Iris pigment epithelial cell (primary cell): ENCODE measurements at places on chromosomes 7 and 10.

DNA sequence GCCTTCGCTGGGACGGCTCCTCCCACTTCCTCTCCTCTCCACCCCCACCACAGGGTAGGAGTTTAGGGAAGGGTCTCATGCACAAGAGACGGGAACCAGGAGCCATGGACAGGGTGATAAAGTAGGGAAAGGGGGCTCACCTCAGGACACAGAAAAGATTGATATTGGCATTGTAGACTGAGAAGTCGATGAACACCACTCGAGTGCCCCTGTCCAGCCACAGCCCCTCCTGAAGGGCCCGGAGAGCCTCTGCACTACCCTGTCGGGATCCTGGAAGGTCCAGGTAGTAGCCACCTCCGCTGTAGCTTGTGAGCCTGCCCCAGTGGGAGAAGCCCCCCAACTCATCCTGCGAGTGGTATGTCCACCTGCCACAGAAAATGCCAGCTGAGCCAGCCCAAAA is 10.8 kb upstream of the BLOC1S2 start:
- no peak for DNase-seq

DNA sequence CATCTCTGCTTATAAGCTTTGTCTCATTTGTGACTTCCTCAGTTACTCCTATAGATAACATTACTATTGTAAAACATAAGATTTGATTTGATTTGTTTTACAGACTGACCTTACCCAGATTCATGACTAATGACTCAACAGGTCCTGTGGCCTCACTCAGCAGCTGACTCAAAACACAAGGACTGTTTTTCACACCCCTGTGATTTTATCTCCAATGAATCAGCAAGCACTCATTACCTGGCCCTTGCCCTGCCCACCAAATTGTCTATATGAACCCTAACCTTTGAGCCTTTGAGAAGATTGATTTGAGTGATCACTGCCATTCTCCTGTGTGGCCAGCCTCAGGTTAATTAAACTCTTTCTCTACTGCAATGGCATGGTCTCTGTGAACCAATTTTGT is 1064.6 kb upstream of the LRRTM3 start:
- peak; percentile 22 for DNase-seq

- DNase-seq: peak; percentile 80
Observed at GRCh38 chr7:55018361-55019190, at the start of gene EGFR. EGFR (plus strand) TSS chr7:55019017; CDS start chr7:55019278, 261 bp downstream.

DNA sequence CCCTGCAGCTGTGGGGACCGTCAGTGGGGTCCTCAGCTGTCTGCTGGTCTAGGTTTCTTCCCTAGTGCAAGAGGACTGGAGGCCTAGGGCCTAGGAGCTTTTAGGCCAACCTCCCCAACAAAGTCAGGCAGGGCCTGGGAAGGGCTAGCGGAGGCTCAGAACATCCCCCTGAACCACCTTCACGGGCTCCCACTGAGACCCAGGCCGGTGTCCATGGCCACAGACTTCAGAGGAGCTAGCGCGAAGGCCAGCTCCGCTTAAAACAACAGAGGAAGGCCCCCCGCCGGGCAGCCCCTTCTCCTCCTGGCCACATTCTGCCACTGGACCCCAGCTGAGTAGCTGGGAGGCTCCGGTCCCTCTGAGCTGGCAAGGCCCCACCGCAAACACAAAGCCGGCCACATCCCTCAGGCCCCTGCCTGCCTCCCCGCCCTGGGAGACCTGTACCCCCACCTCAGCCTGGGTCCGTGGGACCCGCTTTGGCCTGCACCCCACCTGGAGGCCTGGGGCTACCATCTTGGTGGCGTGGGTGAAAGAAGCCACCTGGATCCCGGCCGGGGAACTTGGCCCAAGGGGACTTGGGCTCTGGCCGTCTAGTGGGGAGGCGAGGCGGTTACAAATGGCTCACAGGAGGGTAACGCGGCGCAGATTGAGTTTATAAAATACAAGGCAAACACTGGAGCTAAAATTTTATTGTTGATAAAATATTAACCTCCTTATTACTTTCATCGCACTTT is 5.4 kb upstream of the UNCX start:
- DNase-seq: no peak

DNA sequence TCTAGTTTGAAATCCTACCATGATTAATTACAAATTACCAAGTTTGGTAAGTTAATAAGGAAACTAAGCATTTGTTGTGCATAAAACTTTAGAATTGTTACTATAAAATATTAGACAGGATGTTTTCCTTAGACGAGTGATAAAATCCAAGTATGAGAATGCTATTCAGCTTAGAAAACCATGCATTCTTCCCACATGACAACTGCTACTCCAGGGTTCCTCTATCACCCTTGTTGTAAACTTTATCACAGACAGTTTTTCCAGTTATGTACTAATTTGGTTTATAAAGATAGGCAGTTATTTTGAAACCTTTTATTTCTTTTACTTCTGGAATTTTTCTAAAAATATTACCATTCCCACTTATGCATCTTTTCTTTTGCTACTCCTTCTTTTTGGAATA is 52.0 kb downstream of the SIRT1 start:
- peak; percentile 67 for DNase-seq

GRCh38 chr10:69262292-69262751 is 16.0 kb upstream of the HK1 start:
- DNase-seq: no peak

DNA sequence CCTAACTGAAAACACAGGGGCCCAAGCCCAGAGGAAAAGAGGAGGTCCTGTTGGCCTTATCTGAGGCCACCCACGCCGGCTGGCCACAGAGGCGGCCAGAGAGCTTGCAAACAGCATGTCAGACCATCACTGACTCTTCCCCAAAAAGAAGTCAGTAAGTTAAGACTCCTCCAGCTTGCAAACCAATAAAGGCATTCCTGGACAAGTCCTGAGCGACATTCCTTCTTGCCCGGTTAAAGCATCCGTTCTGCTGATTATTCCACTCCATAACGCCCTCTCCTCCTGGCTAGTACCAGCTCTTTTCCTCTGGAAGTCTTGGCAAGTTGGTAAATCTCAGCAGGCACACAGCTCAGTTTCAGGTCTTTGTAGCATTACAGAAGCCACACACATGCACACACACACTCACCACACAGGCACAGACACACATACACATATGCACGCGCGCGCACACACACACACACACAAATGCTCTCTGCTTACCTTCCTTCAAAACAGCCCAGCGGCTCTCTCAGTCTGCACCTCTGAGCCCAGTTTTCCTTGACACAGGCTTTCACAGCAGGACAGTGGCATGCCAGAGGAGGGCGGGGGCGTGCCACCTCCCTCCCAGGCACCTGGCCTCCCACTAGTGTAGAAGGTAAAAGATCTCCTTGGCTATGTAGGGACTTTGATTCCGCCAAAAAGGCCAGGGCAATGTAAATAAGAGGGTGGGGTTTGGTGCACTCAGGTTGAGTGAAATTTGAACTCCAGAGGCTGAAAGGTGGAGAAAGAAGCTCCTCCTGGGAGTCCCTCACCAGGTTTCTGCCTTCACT is 201.4 kb downstream of the TNS3 start:
- peak; percentile 25 for DNase-seq

GRCh38 chr7:149291036-149291780 is 29.2 kb downstream of the ZNF783 start:
- DNase-seq: no peak

GRCh38 chr10:51666456-51666855 is 32.9 kb downstream of the CSTF2T start:
- no peak for DNase-seq

DNA sequence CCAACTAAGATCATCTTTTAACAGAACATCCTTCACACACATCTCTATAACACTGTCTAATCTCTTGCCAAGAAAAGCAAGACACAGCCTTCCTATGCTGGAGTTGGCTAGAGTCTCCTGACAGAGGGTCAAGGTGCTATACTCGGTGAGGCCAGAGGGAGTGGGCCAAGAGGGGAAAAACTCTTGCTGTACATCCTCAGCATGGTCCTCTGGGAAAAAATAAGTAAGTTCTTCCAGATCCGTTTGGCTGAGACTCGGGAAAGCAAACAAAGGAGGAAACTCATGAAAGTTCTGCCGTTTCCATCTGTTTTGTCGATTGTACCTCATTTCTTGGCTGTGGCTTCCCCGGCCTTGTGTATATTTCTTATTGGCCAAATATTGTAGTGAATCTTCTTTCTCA is 33.9 kb downstream of the VWDE start:
- DNase-seq: no peak

GRCh38 chr10:114553436-114553835 is 104.6 kb downstream of the ABLIM1 start:
- DNase-seq: no peak

DNA sequence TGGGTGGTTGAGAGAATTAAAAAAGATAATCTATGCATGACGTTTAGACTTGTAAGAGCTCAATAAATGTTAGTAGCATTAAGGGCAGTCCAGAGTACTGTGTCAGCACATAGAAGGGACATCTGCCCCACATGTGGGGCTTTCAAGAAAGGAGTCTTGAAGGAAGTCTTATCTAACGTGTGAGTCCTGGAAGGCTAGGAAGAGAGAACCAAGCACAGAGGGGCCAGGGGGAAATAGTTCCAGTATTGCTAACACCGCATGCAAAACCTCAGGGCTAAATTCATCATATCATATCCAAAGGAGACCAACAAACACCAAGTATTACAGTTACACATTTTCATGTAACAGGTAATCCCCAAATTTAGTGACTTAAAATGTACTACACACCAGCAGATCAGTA is 122.7 kb downstream of the AOAH start:
- peak; percentile 24 for DNase-seq

GRCh38 chr7:4109481-4110110 is 572.5 kb upstream of the FOXK1 start:
- DNase-seq: no peak

GRCh38 chr10:55174419-55174818 is 373.4 kb upstream of the PCDH15 start:
- DNase-seq: no peak

DNA sequence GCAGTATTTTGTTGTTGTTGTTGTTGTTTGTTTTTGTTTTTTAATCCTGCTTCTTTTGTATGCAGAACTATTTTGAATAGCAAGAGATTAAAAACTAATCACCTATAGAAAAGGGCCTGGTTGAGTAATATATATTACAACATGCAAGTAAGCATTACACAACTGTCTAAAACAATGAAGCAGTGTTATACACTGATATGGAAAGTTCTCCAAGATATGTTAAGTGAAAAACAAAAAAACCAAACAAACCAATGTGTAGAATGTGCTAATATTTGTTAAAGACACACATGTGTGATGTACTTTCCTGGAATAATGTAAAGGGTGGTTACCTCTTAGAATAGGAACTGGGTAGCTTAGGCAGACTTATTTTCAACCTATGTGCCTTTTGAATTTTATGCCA is 117.4 kb downstream of the ZNF365 start:
- no peak for DNase-seq

DNA sequence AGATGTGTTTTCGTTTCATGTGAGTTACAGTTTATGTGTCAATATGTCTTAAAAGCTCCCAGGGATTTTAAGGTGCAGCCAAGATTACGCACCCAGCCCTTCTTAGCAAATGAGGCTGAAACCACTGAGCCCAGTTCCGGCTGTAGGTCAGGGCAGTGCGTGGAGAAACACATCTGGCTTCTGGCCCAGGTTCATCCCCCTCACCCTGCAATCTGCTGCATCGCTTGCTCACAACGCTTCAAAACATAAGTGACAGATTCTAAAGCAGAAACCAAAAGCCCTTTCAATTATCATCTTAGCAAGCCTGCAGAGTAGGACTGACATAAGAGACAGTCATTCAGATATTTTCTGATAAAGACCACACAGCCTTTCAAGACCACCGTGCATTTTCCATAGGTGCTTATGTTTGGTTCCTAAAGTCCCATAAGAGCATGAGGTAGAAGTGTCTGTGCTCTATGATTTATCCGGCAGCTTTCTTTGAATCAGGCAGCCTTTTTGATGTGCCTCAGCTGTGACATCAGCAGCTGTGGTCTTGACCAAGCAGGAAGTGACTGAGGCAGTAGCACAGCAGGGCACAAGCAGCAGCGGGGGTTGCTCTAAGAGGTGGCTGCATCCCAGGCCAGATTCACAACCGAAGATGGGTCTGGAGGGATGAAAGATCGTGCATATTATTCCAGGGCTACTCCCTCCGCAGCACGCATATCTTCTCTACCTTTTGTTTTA is 72.1 kb upstream of the LYZL2 start:
- DNase-seq: peak; percentile 69

DNA sequence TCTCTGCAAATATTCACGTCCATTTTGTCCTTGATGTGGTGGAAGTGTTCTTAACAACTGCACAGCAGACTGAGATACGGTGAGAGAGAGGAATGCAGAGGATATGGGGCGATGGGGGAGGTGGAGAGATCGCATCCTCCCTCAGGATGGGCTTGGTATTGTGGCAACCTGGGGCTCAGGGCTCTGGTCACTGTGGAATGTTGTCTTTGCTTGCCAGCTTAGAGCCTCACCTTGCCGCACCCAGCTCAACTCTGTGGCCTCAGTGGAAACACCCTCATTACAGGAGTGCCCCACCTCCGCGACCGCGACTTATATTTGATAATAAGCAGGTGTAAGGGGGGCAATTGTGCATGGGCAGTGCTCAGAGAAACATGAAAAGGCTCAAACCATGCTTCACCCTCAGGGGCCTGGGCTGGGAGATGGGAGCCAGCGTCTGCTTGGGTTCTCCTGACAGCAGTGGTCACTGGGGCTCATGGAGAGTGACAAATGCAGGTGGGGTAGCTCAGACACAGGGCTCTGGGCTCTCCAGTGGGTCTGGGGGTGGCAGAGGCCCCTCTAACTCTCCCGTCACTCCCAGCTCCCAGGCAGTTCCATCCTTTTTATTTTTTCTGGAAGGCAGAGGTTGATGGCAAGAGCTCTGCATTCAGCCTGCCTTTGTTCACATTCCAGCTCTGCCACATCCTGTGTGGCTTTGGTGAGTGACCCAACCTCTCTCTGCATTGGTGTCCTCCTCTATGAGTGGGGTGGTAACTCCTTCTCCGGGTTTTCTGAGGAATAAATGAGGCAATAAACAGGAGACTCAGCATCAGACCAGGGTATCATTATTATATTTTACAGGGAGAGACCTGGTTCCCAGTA is 43.1 kb upstream of the EMX2 start:
- no peak for DNase-seq

DNA sequence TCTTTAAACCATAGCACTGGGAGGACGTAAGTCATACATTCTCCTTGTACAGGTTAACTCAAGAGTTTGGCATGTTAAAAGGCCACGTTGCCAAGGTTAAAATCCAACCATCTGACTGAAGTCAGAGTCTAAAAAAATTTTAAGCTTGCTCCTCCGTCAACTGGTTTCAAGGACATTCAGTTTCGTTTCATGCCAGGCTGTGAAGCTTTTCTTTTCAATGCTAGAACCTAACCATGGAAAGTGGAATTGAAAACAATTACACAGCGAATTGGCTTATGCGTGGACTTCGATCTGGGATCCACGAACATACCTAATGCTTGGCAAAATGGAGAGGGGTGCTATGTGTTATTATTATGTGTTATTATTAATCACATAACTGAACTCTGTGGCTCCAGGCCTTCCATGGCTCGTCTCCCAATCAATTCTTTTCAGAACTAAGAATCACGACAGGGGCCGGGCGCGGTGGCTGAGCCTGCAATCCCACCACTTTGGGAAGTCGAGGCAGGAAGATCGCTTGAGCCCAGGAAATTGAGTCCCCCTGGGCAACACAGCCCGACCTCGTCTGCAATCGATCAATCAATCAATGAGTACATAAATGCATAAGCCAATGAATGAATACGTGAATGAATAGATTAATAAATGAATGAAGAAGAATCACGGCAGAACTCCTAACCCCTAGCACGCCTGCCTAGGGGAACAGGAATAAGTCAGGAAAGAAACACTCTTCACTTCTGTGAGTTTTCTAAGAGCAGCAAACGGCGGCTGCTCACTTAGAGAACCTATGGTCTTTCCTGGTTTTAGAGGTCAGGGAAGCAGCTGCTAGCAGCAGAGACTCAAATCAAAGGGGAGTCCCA is 733 bp upstream of the ARL5B start:
- DNase-seq: peak; percentile 59

- DNase-seq: peak; percentile 36
Observed at GRCh38 chr10:31645786-31646185, 282.8 kb downstream of the ARHGAP12 start.
